Stimulated activated CD4-positive, alpha-beta T cell treated with anti-CD3 and anti-CD28 coated beads, Interleukin-15, amount 100 ng/mL, for 1 hour (primary cell): ENCODE measurements at places on chromosomes 3 and 15.

GRCh38 chr3:140088058-140088457 lies 153.1 kb downstream of the CLSTN2 start:
- no peak for DNase-seq

DNA sequence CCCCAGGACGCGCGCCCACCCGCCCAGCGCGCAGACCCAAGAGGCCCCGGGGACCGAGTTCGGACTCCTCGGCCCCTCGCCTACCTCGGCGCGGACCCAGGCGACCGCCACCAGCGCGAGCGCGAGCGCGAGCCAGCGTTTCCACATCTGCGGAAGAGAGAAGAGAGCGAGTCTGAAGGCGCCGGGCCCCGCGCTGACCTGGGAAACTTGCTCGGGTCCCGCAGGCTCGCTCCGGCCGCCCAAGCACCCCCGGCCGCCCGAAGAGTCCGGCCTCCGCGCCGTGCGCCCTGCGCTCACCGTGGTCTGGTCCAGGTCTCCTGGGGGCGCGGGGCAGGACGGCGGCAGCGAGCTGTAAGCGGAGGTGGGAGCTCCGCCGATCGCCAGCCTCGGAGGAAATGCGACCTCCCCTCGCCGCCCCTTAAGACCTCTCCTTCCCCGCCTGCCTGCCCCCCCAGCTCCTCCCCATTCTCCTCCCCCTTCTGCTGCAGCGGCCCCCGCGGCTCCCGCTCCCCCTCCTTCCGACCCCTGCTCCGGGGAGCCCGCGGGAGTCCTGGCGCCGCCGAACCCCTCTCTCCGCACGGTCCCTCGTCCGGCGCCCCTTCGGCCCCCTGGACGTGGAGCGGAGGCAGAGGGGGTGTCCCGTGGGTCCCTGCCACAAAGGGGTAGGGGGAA lies at the start of gene FSTL1:
FSTL1 (minus strand) TSS at position 393 of the 672 bp plus-strand sequence; CDS start at position 147, 246 bp downstream.
- no peak for DNase-seq

GRCh38 chr15:78073046-78073787 lies 4.3 kb downstream of the TBC1D2B start:
- no peak for DNase-seq

GRCh38 chr3:64222501-64223111 lies 2.7 kb downstream of the PRICKLE2 start:
- no peak for DNase-seq

DNA sequence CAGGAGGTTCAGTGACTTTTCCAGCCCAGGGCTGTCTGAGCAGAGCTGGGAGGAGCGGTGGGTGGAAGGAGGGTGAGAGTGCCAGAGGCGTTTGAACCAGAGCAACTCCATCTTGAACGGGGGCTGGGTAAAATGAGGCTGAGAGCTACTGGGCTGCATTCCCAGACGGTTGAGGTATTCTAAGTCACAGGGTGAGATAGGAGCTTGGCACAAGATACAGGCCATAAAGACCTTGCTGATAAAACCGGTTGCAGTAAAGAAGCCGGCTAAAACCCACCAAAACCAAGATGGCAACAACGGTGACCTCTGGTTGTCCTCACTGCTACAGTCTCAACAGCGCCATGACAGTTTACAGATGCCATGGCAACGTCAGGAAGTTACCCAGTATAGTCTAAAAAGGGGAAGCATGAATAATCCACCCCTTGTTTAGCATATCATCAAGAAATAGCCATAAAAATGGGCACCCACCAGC lies 60.2 kb downstream of the ABTB1 start:
- DNase-seq = no peak

DNA sequence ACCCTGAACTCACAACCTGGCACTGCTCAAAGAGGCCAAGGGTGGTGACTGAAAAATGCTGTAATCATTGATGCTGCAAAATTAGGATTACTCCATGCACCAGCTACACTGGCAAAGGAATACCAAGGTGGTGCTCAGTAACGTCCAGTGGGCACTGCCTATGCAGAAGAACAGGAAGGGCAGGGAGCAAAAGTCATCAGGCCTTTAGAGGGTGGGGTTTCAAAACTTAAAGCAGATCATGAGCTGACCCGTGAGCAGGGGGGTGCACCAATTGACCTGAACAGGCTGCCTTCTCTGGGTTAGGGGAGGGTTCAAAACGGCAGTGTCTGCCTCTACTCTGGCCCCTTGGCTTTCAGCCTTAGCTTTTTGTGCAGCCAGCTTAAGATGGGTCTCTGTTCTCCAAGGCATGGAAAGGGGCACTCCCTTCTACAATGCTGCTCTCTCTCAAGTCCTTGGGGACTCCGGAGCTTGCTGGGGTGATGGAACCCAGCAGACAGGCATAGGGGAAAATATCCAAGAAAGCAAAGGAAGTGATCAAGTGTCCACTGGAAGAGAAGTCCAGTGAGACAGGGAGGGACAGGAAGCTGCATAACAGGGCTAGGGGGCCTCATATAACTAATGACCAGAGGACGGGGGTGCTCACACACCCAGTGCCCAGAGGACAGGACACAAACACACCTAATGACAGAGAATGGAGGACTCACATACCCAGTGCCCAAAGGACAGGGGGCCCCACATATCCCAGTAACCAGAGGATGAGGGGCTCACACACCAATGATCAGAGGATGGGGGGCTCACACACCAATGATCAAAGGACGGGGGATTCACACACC lies 11.4 kb downstream of the RAB6B start:
- no peak for DNase-seq

- DNase-seq = no peak
Observed at GRCh38 chr3:147160984-147161383, 245.4 kb downstream of the ZIC4 start.

GRCh38 chr3:29079358-29079757 lies 201.5 kb upstream of the RBMS3 start:
- no peak for DNase-seq

- peak; percentile 18 for DNase-seq
Observed at GRCh38 chr15:58957101-58957973, 23.9 kb upstream of the SLTM start.

GRCh38 chr3:138767498-138768104 lies 67.1 kb downstream of the PIK3CB start:
- DNase-seq = no peak

GRCh38 chr15:73633991-73634495 lies 854 bp upstream of the NPTN start:
- DNase-seq = no peak

- no peak for DNase-seq
Observed at GRCh38 chr15:26736502-26737248, 36.2 kb downstream of the GABRB3 start.

- DNase-seq = no peak
Observed at GRCh38 chr3:56291244-56291680, 177.0 kb downstream of the ERC2 start.

DNA sequence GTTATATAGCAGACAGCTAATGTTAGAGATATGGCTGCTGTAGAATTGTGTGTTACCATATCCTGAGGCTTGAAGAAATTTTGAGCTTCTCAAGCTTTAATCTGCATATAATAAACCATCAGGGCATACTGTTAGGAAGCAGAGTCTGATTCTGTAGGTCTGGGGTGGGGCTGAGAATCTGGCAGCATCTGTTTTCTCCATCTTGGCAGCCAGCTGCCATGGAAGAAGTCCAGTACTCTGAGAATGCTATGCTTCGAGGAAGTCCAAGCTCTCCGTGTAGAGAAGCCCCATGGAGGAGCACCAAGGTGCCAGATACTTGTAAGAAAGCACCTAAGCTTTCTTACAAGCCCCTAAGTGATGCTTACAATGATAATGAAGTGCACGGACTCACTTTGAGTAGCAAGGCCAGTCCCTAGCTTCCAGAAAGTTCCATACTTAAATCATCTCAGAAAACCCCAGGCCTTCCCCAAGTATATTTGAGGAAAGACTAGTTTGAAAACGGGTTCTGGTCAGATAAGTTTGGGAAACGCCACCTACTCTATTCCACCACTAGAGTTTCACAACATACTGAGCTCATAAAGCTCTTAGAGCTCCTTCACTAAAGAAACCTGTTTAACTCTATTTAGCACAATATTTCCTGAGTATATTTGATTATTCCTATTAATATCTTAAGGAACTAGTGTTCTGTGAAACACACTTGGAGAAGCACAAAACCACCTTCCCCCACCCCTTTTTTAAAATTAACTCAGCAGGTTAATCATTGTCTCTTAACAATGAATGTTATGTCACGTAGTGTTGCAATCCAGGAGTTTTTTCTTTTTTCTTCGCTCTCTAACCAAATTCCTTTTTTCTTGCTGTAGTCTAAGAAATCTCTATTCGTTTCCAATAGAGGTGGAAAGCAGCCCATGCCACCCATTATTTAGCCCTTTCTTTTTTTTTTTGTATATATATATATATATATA lies 59.9 kb upstream of the RASGRP1 start:
- DNase-seq = no peak

DNA sequence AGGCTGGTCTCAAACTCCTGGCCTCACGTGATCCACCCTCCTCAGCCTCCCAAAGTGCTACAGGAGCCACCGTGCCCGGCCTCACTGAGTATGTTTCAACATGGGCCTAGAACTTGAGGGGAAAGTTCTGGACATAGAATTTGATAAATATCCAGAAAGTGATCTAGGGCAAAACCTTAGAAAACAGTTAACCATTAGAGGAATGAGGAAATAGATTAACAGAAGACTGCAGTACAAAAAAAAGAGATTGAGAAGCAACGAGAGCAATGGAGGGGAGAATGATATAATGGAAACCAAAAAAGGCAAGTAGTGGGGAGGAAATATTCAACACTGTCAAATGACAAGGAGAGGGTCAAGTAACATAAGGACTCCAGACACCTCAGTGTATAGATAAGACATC lies 191.5 kb downstream of the PLCH1 start:
- no peak for DNase-seq

DNA sequence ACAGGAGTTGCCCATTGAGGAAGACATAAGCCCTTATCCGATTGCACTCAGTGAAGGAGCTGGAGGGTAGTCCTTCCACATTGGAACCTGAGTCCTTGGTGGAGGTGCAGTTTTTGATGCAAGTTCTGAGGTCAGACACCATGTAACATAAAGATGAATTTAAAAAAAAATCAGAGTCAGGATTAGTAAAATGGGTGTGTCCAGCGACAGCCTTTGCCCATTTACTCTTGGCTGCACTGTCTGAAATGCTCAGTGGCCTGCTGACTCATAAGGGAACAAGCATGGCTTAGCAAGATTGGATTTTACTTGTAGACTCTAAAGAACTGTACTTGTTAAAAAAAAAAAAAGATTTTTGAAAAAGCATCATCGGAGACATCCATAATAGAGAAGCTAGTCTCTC lies 241.1 kb upstream of the TOPAZ1 start:
- no peak for DNase-seq

GRCh38 chr3:146142757-146143156 lies 18.2 kb downstream of the PLOD2 start:
- no peak for DNase-seq

DNA sequence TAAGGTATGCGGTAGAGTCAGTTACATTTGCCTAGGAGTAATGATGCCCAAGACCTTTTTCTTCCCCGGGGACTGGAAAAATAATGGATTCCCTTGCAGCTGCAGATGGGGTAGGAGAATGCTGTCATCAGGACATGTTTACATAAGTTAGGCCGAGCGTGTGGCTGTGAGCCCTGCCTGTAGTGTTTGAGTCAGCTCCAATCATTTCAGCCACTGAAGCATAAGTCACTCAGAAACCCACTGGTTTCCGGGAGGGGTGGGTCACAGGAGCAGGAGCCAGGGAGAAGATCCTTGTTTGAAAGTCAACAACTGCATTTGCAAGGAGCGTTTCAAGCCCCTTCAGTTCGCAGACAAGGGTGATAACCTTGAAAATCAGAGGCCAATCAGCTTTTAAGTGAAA lies 562.3 kb downstream of the MCTP2 start:
- no peak for DNase-seq

GRCh38 chr15:38622304-38622703 lies 57.7 kb upstream of the RASGRP1 start:
- DNase-seq = no peak

DNA sequence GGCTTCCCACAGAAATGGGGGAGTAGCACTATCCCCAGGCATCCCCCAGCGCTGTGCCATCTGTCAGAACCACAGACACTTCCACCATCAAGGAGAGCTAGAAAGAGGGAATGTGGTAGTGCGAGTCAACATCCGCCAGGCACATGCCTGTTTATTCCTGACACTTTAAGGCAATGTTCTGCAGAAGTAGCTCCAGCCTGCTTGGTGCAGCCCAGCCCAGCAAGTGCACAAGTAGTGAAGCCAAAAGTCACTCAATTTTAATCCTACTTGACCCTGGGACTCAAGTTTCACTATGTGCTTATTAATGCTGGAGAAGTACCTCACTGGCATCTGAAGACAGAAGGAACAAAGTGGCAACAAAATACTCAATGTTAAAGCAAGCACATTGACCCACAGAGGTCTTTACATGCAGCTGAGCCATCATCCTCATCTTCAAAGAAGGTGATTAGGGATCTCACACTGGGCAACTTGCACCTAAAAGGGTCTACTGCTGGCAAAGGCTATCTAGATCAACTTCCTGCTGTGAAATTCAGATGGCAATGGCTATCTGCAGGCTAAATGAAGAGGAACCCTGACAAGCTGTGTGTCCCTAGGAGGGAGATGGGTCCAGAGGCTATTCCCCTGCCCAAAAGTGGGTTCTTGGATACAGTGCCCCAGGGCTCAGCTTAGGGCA lies 61.4 kb upstream of the CLDN18 start:
- DNase-seq = no peak

- no peak for DNase-seq
Observed at GRCh38 chr15:91329914-91330313, 229.9 kb downstream of the SV2B start.

- no peak for DNase-seq
Observed at GRCh38 chr15:85011160-85011571, 29.5 kb downstream of the PDE8A start.

DNA sequence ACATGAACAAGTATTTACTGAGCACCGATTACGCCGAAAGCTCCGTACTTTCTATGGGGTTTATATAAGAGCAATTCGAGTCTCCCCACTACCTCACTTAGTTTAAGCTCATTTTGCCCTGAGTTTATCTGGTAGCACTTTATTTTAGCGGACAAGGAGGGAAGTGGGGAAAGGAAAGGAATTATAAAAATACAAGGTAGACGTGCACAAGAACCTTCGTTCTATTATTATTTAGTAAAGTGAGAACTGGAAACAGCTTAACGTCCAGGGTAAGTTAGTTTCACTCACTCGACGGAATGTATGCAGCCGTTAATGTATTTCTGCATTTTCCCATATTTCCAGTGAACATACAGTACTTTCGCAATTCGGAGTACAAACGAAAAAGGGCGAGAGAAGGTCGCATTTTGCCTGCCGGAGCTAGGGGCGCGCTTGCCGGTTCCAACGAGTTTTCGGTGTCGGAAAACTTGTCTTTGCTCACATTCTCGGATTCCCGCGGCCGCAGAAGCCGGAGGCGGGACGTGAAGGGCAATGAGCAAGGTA lies 1.2 kb upstream of the STT3B start:
- DNase-seq = no peak

GRCh38 chr3:141904203-141904602 lies 27.8 kb downstream of the ATP1B3 start:
- no peak for DNase-seq

GRCh38 chr3:37326801-37327200 lies 152.4 kb upstream of the LRRFIP2 start:
- DNase-seq = no peak
